ENCODE measurements at places on chromosomes 12 and 14.

DNA sequence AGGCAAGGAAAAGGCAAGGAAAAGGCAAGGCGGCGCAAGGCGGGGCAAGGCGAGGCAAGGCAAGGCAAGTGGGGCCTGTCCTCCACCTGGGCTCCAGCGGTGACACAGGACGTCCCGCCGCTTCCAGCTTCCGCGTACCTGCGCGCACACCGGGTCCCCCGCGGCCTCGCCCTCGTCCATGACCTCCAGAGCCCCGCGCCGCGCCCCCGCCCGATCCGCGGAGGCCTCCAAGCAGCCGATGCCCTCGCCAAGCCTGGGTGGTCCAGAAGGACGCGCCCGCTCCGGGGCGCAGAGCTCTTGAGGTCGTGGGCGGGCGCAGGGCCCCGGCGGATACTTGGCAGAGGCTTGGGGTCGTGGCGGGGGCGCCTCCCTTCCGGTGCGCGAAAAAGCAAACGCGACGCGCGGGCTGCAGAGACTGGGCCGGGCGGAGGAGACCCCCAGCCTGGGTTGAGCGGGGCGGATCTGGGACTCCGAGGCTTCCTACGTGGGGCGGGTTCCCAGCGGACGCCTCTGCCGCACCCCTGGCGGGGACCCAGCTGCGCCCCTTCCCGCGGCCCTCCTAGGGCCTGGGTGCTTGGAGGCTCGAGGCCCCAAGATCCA lies 60.8 kb upstream of the EIF5 start:
- no peak for DNase-seq

- no peak for DNase-seq
Observed at GRCh38 chr14:103384450-103385151, 614 bp upstream of the MARK3 start.

GRCh38 chr12:72337946-72338345 lies 65.8 kb downstream of the TRHDE start:
- no peak for DNase-seq

GRCh38 chr12:15276088-15276698 lies 46.1 kb upstream of the PTPRO start:
- no peak for DNase-seq

DNA sequence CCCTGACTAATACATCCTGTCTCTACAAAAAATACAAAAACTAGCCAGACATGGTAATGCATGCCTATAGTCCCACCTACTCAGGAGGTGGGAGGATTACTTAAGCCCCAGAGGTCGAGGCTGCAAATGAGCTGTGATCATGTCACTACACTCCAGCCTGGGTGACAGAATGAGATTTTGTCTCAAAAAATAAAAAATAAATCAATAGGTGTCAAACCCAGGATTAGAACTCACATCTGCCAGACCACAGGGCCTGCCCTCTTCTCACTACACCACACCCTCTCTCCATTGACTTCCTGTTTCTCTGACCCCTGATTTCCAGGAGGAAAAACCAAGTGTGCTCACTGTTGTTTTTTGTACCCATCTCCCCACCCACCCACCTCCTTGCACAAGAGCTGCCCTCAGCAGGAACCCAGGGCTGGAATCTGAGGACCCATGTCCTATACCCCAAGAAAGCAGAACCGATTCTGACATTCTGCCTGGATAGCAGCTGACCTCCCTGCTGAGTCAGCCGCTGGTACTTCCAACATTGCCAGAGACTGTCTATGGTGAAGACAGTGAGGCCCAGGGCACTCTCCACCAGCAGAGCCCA lies 6.2 kb downstream of the CMKLR1 start:
- DNase-seq = no peak

DNA sequence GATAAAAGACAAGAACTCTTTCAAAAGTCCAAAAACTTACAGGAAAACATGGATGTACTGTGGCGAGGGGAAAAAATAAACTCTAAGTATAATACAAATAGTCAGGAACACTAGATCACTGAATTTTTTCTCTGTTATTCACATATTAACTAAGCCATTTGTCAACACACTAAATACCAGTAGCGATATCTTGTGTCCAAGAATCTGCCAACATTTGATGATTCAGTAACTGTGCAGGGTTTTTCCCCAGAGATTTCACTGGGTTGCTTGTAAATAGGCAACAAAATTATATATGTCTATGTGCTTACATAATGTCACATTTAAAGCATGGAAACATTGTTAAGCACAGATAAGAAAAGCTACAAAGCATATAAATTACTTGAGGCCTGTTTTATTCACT lies 205.9 kb downstream of the KIF21A start:
- no peak for DNase-seq

GRCh38 chr12:93634416-93634815 lies 42.8 kb upstream of the CRADD start:
- DNase-seq = no peak
